Left lung (tissue), 14 donors: ENCODE measurements at places on chromosomes 2 and 18. TPM values are rescaled to one million over a fixed set of nuclear protein-coding genes. Genes with fewer than 3 reads are reported as not detected.
A peak's percentile ranks its signal among the peaks of the same experiment; 100 is the strongest.

Gene FIGN
- 6.4 TPM for polyA plus RNA-seq

Gene ANKRD29
- 37.5 TPM for polyA plus RNA-seq

Gene NAPG
- polyA plus RNA-seq, result 25.7 TPM

Gene TRABD2A
- polyA plus RNA-seq, result 23.8 TPM

Gene CCL20
- polyA plus RNA-seq, result 0.62 TPM

Gene SRD5A2
- polyA plus RNA-seq, result 0.65 TPM

Gene PIK3C3
- 75.2 TPM for polyA plus RNA-seq

GRCh38 chr18:46474487-46475389 is 182.3 kb downstream of the LOXHD1 start:
- no peak for DNase-seq

GRCh38 chr2:55111570-55112228 is 61.4 kb upstream of the RTN4 start:
- peak; percentile 86 for DNase-seq

DNA sequence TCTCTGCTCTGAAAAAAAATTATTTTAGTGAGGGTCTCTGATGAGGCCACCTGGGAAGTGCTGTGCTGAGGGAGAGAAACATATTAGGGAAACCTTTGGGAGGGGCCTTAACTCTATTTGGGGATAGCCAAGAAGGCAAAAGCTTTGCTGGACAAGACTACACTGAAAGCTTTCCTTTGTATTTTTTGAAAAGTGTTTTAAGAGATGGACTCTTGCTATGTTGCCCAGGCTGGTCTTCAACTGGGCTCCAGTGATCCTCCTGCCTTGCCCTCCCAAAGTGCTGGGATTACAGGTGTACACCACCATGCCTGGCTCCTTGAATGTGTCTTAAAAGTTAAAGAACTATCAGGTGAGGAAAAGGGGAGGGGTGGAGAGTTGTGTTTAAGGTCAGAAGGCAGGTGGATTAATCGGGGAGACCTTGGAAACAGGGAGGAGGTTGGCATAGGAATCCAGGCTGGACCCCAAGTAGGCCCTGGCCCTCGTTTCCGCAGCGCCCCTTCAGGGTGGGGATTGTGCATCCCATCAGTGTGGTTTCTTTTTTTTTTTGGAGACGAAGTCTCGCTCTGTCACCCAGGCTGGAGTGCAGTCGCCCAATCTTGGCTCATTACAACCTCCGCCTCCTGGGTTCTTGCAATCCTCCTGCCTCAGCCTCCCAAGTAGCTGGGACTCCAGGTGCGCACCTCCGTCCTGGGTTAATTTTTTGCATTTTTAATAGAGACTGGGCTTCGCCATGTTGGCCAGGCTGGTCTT is 92.1 kb downstream of the MYCN start:
- DNase-seq, result no peak

GRCh38 chr2:217478831-217479455 is 523.9 kb downstream of the TNS1 start:
- DNase-seq, result no peak

DNA sequence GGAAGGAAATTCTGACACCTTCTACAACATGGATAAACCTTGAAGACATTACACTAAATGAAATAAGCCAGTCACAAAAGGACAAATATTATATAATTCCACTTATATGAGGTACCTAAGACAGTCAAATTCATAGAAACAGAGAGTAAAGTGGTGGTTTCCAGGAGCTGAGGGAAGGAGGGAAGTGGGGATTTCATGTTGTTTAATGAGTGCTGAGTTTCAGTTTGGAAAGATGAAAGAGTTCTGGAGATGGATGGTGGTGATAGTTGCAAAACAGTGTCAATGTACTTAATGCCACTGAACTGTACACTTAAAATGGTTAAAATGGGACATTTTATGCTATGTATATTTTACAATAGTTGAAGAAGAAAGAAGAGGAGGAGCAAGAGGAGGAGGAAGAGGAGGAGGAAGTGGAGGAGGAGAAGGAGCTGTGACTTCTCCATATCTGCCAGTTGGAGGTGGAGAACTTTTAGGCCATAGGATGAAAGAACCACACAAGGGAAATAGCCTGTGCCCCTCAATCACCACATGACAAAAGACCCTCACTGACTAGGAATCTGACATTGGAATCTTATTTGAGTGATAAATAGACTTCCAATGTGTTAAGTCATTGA is 55.3 kb upstream of the LGALSL start:
- no peak for DNase-seq

DNA sequence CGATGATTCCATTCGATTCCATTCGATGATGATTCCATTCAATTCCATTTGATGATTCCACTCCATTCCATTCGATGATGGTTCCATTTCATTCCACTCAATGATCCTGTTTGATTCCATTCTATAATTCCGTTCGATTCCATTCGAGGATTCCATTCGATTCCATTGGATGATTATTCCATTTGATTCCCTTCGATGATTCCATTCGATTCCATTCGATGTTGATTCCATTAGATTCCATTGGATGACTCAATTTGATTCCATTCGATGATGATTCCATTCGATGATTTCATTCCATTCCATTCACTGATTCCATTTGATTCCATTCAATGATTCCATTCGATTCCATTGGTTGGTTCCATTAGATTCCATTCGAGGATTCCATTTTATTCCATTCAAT is 1084.4 kb downstream of the RPIA start:
- DNase-seq, result no peak

DNA sequence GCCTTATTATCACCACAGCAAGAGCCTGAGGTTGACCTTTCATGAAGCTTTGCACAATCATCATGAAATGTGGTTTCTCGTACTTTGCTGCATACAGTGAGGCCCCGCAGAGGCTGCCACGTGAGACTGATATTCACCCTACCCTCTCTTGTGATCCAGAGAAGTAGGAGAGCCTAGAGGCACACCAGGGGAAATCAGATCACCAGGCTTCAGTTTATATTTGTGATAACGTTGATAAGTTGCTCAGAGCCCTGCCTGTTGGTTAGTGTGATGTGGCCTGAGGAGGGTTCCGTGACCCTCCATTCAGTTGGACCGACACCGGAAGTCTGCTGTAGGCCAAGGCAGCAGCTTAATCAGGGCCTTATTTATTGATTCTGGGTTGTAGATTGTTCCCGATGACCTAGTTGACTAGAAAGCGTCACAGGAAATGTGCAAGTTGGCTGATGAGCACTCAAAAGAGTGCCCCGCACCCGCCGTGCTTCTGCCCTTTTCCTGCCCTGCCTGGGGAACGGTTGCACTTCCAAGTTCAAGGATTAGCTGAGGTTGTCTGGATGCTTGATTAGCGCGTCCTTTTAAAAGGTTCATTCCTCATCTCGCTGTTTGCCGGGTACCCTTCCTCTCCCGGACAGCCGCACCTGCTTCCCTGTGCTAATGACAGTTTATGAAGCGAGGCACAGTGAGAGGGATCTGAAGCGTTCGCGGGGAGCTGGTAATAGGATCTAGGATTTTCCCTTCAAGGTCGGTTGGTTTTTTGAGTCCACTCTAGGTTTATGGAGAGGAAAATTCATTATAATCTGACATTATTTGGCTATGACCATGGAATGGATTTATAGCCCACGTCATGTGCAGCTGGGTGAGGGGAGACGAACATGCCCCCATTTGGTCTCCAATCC is 146.4 kb downstream of the SH3RF3 start:
- no peak for DNase-seq

- no peak for DNase-seq
These were observed 28.8 kb downstream of the SP140 start for GRCh38 chr2:230254152-230254881.

DNA sequence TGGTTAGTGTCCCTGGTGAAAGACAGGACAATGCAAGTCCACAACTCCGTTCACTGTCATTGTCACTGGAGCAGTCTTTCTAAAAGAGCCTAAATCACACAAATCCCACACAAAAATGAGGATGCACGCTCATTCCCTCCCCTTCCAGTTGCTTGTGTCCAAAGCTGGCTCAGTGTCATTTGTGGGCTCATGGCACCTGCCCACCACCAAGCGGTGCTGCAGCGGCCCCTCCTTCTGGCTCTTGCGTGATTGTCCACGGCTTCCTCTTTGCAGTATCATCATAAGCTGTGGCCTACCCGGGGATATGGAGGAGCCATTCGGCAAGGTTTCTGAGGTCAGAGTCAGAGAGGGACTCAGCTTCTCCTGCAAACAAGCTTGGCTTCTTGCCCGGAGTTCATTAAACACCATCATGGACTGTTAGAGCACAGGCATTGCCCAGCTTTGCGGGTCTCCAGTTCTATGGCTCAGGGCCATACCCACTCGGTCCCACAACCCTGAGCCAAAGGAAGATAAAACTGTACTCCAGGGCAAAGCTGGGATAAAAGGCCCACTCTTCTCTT is 179.4 kb upstream of the AGAP1 start:
- DNase-seq, result no peak

- no peak for DNase-seq
These were observed 246.9 kb downstream of the LNPK start for GRCh38 chr2:175755169-175755568.

GRCh38 chr2:215624423-215624829 is 188.6 kb upstream of the FN1 start:
- peak; percentile 88 for DNase-seq

DNA sequence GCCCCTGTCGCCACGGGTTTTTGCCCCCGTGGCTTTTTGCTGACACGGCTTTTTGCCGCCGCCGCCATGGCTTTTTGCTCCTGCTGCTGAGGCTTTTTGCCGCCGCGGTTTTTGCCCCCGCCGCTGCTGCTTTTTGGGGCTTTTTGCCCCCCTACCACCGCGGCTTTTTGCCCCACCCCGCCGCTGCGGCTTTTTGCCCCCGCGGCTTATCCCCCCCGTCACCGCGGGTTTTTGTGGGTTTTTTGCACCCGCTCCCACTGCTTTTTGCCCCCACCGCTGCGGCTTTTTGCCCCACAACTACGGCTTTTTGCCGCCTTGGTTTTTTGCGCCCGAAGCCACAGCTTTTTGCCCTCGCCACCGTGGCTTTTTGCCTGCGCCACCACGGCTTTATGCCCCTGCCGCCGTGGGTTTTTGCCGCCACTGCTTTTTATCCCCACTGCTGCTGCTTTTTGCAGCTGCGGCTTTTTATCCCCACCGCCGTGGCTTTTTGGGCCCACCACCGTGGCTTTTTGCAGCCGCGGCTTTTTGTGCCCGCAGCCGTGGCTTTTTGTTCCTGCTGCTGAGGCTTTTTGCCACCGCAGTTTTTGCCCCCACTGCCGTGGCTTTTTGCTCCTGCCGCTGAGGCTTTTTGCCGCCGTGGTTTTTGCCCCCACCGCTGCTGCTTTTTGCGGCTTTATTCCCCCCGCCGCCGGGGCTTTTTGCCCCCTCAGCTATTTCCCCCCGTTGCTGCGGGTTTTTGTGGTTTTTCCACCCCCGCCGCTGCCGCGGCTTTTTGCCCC is 2798.0 kb upstream of the TEKT4 start:
- DNase-seq, result peak; percentile 55

GRCh38 chr2:238438856-238439849 is 12.4 kb downstream of the ASB1 start:
- DNase-seq, result no peak

DNA sequence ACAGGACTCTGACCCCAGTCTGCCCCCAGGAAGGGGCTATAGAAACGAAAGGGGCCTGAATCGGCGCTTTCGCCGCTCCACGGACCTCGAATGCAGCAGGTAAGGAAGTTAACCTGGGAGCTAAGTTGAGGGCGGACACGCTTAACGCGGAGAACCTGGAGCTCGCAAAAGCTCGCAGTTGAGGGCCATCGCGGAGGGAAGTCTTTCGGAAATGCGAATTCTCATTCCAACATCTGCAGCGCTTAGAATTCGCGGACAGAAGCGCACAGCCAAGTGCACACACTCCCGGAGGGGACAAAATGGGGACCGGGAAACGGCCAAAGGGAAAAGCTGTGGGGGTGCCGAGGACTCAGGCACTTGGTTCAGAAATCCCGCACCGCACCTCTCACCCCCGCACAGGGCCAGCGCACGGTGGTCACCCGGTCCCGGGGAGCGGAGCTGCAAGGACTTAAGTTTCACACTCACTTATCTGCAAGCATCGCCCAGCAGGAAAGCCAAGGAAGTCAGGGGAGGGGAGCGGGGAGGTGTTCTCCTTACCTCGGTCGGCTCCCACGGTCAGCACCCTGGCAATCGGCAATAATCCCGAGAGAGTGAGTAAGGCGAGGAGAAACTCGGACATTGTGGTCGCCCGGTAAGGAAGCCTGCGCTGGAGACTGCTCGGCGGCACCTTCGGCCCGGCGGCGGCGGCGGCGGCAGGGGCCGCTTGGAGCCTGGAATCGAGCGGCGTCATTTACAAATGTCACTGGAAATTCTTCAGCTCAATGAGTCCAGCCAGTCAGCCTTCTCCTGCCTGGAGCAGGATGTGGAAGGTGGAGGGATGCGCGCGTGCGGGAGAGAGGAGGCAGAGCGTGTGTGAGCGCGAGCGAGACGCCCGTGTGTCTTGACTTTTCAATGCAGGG is 456 bp downstream of the LRP1B start:
- peak; percentile 71 for DNase-seq

- no peak for DNase-seq
These were observed 92.7 kb downstream of the XRCC5 start for GRCh38 chr2:216201692-216202306.

GRCh38 chr2:159807183-159808031 is 9.4 kb upstream of the CD302 start:
- peak; percentile 43 for DNase-seq

DNA sequence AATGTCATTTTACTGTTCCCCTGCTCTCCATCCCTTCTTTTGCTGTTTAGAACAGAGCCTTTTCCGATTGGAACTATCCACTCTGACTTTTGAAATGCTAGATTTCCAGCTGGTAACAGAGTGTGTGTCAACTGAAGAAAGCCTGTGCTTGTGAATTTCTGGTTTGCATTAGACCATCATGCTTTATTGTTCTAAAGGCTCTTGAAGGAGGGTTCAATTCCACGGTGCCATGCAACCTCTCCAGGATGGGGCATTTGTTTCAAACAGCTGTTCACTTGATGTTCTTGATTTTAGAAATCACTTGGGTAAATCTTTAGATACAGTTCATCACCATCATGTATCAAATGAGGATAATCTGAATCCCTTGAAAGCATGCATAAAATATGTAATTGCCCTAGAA is 156.7 kb downstream of the QPCT start:
- DNase-seq, result no peak

GRCh38 chr2:40032650-40033319 is 253.7 kb upstream of the THUMPD2 start:
- no peak for DNase-seq

GRCh38 chr2:136863874-136864273 is 98.5 kb downstream of the THSD7B start:
- no peak for DNase-seq

- DNase-seq, result no peak
These were observed 41.1 kb upstream of the REG3G start for GRCh38 chr2:78984386-78984785.

DNA sequence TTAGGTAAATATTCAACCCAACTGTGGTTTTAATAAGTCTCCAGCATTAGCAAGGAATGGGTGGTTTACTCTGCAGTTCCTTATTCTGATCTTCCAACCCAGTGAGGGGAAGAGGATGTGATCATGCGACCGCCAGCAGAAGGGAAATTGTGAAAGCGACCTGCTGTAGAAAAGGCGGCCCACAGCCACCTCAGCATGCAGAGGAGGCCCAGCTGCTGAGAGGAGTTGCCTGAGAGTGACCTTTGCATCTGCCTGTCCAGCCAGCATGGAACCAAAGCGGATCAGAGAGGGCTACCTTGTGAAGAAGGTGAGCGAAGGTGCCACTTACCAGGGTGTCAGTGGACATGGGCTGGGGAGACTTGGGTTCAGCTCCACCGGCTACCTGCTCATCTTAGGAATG is at the start of gene PLEK:
TSS of gene PLEK (plus strand) at position 196 of the 400 bp plus-strand sequence. CDS start at position 266, 70 bp downstream.
- DNase-seq, result no peak

GRCh38 chr2:183552716-183553115 is 428.5 kb downstream of the NUP35 start:
- no peak for DNase-seq

- no peak for DNase-seq
These were observed 46.1 kb upstream of the SH3BP4 start for GRCh38 chr2:234905547-234906265.

GRCh38 chr2:88574445-88574844 is 52.8 kb downstream of the EIF2AK3 start:
- no peak for DNase-seq
